ENCODE measurements at places on chromosomes 2 and 18.

GRCh38 chr18:24267878-24268277 lies 129.0 kb downstream of the CABYR start:
- no peak for DNase-seq

DNA sequence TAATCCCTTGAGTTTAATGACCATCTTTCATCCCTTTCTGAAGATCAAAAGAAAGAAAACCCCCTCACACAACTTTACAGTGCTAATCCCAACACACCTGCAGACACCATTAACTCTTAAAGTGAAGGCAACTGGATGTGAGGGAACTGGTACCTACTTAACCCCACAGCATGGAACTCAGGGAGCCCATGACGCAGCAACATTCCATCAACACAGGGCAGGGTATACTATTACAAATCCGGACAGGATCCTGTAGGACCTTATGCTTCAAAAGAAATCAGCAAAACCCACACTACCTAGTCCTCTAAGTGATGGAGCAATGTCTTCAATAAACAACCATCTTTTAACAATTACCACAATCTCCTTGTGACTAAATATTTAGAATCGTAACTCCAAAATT lies 78.6 kb downstream of the FARSB start:
- DNase-seq = no peak

DNA sequence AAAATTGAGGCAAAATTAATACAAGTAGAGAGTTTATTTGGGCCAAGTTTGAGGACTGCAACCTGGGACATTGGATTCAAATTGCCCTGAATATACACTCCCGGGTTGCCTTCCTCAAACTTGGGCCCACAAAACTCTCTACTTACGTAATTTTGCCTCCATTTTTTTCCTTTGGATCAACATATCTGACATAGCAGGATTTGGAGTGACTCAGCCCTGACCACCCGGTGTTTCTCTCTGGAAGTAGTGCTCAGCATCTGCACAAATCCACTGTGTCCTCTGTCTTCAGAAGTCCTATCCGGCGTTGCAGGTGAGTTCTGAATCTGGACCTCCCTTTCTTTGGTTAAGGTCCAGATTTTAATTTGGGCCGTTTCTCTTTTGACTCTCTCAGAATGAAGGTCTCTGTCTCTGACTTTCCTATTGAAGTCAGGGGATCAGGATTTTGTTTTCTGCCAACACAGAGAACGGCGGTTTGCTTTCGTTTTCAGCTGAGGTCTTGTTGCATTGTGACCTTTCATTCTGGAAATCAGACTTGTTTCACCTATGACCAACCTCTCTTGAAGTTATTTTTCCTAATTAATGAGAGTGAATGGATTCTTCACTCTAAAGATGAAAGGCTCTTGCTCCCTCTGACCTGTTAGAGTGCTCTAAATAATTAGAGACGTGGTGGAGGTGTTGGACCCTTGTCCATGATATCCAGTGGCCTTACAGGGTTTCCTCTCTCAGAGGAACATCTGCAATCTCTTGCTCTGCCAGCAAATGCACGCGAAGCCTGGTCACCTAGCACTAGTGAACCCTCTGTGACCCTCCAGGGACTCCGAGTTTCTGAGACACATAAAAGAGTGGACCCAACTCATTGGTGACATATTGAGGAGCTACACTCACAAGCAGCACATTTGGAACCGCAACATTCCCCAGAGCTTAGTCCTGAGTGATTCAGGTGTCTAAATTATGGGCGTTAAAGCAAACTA lies 13.6 kb downstream of the TCF23 start:
- no peak for DNase-seq

DNA sequence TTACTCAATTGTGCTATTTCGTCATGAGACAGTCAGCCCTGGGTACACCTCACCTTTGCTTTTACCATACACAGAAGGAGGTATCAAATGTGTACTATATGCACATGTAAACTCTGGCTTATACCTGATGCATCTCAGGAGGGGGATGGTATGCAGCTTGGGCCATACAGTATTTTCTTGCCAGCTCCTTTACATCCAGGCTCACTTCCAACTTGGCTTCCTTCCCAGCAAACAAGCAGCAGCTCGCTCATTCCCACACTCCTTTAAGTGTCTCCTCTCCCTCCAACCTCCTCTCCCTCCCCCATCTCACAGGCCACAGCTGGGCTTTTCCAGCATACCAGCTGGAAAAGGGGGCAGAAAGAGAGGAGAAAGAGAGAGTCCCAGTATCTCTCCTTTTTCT lies 9.6 kb downstream of the MARCHF4 start:
- no peak for DNase-seq

GRCh38 chr2:239370403-239370802 lies 30.4 kb downstream of the HDAC4 start:
- DNase-seq = no peak

DNA sequence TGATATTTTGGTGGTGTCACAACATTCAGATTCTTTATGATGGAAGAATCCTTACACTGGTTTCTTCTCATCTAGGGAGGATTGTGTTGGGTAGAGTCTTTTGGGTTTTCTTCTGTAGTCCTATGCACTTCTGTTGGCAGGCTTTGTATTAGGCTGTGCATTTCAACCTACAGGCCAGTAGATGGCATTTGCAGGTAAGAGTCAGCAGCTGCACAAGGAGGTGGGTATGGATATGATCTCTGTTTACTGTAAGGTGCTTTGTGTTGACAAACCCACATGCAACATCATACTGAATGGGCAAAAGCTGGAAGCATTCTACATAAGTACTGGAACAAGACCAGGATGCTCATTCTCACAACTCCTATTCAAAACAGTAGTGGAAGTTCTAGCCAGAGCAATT lies 656.8 kb downstream of the METTL4 start:
- no peak for DNase-seq

DNA sequence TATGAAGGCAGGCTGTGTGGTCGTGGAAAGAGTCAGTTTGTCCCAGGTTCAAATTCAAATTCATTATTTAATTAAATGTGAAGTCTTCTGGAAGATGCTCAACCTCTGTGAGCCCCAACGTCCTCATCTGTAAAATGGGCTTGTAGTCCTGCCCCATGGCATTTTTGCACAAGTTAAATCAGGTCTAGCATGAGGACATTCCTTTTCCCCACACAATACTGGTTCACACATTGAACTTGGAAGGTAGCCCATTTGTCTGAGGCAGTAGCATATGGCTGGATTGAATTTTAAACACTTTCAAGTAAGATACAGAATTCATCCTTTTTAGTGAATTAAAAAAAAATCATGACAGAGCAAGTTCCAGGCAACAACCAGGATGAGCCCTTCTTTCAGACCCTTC lies 665.4 kb upstream of the HS6ST1 start:
- no peak for DNase-seq

DNA sequence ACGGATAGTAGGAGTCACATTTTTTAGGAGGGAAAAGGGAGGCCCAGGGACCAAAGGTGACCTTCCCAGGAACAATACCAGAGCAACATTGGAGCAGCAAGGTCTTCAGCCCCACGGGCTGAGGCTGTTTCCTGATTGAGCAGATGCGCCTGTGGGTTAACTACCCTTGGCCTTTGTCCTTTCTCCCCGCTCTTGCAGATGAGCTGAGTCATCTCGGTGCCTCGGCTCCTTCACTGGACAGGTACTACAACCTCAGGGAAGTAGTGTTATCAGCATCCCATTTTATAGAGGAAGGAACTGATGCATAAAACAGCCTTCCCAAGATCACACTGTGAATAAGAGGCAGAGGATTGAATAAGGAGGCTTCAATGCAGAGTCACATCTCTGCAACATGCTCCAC lies 43.5 kb downstream of the DHRS9 start:
- DNase-seq = no peak

DNA sequence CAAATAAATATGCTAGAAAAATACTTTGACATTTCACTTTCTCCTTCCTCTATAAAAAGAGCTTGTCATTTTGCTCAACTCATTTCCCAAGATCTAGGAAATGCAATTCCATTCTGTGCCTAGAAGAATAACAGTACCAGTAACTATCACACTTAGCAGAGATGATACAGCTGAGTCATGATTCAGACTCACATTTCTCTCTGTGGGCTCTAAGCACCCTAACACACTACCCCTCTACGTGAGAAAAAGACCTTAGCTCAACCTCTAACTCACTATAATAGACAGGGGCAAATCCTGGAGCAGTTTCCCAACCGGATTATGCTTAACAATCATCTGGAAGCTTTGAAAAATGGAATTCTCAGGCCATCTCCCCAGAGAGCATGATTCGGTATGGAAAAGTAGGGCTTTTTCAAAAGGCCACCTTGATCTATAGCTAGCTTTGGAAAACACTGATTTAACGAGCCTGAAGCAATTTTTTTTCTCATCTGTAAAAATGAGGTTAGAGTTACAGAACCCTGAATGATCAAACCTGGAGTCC lies 1312.3 kb upstream of the PIK3C3 start:
- DNase-seq = no peak

DNA sequence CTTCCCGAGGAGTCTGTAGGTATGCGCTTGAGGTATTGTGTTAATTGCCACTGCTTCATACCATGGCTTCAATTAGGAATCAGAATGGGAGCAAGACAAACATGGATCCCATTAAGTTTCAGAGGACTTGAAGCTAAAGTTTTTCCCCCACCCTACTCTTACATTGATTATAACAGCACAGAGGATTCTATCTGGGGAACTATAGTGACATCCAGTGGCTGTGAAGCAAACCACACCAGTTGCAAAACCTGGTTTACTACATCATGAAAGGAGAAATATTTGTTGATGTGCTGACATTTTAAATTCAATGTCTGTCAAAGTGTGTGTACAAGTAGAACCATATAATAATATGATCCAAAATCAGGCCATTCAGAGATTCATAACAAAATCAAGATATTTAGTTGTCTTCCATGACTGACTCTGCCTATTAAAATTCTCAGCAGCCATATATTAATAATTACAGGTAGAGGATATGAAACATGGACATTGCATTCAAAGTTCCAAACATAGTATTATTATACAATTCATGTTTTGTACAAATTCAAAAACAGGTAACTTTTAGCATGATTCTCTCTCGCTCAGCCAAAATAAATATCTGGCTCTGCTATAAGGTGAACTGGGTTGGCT lies 82.9 kb downstream of the GRB14 start:
- no peak for DNase-seq

GRCh38 chr18:62165583-62165982 lies 21.3 kb downstream of the PIGN start:
- no peak for DNase-seq

DNA sequence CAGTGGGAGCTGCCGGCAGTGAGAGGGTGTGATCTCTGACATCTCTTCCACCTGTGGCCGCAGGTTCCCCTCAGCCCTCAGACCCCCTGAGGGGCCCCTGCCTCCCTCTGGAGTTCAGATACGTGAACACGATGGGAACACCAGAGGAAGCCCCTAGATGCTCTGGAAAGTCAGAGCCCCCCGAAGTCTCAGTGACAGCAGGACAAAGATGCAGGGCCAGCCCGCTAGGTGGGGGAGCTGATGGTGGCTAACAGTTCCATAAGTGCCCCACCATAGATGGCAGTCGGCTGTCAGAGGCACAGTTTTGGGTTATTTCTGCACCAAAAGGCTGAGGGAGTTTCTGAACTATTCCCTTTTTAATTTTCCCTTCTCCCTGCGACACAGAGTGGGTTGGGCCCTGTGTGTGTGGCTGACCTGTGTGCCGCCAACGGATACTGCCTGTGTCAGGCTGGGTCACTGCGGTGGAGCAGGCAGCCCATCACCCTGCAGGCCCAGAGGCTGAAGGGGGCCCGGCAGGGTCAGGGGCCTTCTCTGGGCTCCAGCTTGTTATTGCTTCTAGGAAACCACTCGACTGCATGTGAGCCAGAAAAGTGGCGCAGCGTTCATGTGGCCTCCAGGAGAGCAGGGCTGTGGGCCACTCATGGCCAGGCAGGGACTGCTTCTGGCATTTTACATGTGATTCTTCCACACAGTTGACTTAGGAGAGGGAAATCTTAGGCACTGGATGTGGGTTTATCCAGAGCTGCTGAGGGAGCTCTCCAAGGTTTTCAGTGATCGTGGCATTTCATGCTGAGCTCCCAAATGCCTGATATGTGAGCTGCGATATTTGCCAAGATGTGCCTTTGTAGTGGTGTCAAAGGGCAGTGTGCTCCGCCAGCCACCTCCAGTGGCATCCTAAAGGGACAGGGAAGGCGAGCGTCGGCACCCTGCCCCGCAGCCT lies 225.1 kb downstream of the SH3RF3 start:
- no peak for DNase-seq

DNA sequence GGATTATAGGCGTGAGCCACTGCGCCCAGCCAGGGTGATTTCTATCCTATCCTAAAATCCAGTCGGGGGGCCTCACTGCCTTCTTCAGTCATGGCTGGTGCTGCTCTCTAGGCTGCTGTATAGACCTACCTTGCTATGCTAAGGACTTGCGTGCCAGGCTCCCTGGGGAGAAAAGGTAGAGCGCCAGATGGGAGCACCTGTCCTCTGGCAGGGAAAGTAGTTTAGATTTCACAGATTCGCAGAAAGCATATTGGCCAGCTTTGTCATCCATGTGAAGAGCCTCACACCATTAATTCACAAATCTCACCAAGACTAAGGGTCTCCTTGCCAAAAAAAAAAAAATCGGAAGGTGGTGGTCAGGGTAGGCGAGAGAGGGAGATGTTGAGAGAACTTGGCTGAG lies 217.6 kb downstream of the ATAD2B start:
- DNase-seq = no peak
